ENCODE measurements at places on chromosomes 6 and 20.

DNA sequence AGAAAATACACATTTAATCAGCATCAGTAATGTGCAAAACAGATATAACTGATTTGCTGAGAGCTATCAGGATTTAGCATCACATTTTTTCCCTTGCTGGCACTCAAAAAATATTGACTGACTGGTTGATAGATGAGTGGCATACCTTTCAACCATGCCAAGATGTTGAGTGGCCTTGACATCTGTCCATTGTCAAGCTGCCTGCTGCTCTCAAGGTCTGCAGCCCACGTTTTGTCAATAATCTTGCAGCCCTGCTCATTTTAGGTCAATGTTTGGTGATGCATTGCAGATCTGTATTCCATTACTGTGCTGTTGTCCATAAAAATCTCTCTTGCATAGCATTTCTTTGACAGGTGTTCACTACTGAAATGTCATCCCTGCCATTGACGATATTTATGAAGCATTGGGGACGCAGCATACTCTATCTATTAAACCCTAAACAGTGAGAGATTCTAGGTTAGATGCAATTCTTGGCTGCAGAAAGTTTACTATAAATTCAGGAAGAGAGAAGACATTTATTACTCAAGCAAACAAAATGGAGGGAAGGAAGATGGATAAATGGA lies 111.6 kb downstream of the BFSP1 start:
- no peak for DNase-seq

DNA sequence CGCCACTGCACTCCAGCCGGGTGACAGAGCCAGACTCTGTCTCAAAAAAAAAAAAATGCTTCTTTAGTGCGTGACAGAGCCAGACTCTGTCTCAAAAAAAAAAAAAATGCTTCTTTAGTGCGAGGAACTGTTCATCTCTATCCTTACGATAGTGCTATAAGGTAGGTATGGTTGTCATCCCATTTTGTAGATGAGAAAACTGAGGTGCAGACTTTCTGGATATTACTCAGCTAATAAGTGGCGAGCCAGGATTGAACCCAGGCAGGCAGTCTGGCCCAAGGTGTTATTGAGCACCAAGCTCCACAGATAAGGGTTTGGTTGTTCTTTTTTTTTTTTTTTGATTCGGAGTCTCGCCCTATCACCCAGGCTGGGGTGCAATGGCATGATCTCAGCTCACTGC lies 11.9 kb downstream of the MEA1 start:
- DNase-seq, result no peak

DNA sequence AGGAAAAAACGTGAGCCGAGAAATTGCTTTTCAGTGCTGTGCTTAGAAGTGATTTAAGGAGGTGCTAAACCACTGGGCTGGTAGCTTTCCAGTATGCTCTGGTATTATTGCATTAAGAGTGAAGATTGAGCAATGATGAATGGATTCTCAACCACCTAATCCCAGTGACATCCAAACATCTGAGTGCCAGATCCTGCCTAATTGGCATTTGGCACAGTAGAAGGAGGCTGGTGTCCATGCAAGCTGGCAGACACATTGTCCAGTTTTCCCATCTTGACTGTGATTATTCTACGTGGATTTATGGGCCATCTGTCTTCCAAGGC lies 398.0 kb upstream of the PLCB4 start:
- peak; percentile 49 for DNase-seq

DNA sequence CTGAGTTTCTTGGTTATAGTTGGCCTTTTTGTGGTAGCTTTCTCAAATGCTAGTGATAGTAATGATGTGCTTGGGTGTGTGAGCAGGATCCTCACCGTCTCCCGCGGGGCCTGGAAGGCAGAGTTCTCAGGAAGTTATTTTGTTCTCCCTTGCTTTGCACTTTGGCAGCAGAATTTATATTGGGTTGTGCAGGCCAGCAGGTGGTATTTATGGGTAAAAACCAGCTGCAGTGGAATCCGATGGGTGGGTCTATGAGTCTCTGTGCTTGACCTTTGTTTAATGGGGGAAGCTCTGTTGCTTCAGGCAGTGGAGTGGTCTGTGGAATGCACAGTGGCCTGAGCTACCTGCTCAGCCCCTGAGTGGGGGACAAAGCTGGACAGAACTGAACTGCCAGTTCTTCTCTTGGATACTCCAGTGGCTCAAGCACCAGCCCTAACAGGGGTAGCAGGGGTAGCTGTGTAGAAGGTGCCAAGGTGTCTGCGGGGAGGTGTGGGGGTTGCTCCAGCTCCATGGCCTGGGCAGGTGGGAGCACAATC lies 27.3 kb downstream of the IGF2R start:
- no peak for DNase-seq

- DNase-seq, result no peak
Observed at GRCh38 chr20:59765599-59766177, 161.3 kb downstream of the PHACTR3 start.

DNA sequence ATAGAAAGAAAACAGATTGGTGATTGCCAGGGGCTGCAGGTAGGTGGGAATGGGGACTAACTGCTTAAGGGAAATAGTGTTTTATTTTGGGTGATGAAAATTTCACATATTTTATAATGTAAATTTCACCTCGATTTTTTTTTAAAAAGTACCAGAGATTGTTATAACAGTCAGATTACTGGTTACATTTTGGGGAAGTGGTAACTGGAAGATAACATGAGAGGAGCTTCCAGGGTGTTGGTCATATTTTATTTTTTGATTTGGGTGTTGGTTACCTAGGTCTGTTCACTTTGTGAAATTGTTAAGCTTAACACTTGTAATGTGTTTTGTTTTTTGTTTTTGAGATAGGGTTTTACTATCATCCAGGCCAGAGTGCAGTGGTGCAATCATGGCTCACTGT lies 17.2 kb upstream of the CRIP3 start:
- DNase-seq, result no peak

DNA sequence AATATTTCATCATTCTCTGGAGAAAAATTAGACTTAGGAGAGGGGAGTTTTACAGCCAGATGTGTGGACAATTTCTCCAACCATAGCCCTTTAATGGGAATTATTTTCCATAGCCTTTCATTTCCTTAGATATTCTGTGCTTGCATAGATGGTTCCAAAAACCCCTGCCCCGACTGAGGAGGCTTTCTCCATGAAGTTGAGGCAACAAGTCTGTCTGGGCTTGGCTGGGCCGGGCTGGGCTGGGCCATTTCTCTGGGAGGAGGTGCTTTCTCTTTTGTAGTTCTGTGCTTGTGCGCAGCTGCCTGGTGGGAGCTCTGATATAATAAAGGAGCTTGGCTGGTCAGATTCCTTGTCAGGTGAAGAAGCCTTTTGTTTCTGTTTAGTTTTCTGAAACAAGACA lies 71.4 kb downstream of the SOBP start:
- no peak for DNase-seq

GRCh38 chr6:71585472-71585871 lies 296.9 kb downstream of the OGFRL1 start:
- DNase-seq, result no peak

- no peak for DNase-seq
Observed at GRCh38 chr6:46014046-46014445, 1.6 kb downstream of the CLIC5 start.

DNA sequence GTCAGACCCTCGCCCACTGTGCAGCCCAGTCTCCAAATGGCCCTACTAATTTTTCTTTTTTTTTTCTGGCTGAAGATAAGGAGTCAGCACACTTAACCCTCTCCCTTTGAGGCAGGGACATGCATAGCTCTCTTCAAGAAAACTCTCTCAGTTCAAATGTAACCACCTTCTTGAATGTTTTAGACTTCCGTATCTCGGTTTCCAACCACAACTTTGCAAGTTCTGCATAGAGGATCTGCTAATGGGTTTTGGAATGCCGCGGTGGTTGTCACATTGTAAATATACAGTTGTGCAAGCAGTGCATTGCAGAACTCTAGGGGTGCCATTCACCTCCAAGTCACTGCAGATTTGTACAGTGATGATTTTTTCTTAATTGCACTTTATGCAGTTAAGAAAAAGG lies 59.4 kb upstream of the SLC35B3 start:
- DNase-seq, result no peak

DNA sequence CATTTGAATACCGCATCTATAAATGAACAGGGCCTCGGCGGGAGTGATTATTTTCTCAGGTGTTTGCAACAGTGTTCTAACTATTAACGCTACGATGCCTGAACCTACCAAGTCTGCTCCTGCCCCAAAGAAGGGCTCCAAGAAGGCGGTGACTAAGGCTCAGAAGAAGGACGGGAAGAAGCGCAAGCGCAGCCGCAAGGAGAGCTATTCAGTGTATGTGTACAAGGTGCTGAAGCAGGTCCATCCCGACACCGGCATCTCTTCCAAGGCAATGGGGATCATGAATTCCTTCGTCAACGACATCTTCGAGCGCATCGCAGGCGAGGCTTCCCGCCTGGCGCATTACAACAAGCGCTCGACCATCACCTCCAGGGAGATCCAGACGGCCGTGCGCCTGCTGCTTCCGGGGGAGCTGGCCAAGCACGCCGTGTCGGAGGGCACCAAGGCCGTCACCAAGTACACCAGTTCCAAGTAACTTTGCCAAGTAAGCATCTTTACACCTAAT lies 70.9 kb downstream of the HFE start:
- DNase-seq, result no peak

GRCh38 chr20:21053002-21053762 lies 53.0 kb downstream of the LINC00237 start:
- DNase-seq, result peak; percentile 20

GRCh38 chr20:39909447-39909846 lies 779.6 kb downstream of the MAFB start:
- DNase-seq, result no peak

- DNase-seq, result peak; percentile 1
Observed at GRCh38 chr6:123965894-123966293, 162.2 kb downstream of the NKAIN2 start.

DNA sequence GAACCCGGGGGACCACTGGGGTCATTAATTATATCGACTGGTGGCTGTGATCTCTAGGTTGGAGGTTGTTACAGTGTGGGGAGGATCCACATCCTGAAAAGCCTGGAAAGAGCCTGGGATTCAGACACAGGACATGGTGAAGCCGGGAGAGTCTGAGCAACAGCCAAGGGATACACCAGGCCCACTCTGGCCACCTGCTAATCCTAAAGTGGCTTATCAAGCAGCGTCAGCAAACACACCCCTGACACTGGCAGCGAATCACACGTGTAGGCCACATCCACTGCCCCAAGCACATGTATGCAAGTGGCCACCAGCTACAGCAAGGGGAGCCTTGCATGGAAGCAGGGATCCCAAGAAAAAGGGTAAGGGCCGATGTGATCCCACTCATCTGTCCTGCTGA lies 41.0 kb downstream of the GFOD1 start:
- DNase-seq, result no peak

GRCh38 chr6:17423026-17423425 lies 29.6 kb downstream of the CAP2 start:
- no peak for DNase-seq

GRCh38 chr6:11432713-11433450 lies 104.7 kb upstream of the TMEM170B start:
- DNase-seq, result no peak

- no peak for DNase-seq
Observed at GRCh38 chr20:60788070-60788469, 464.0 kb upstream of the CDH4 start.

- no peak for DNase-seq
Observed at GRCh38 chr6:166274739-166275370, 33.3 kb downstream of the PRR18 start.

DNA sequence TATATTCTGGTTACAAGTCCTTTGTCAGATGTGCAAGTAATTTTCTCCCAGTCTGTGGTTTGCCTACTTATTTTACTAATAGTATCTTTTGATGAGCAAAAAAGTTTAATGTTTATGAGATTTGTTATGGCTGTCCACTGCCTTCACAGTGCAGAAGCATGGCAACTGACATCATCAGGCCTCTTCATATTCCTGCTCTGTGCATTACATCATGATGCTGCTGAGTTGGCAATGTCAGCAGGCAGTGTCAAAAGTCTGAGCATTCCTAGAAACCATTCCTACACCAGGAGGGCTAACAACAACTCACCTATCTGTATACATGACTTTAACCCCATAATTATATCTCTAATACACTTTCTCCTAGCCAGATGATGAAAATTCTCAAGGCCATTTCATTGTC lies 10.8 kb upstream of the OR2B2 start:
- DNase-seq, result no peak

DNA sequence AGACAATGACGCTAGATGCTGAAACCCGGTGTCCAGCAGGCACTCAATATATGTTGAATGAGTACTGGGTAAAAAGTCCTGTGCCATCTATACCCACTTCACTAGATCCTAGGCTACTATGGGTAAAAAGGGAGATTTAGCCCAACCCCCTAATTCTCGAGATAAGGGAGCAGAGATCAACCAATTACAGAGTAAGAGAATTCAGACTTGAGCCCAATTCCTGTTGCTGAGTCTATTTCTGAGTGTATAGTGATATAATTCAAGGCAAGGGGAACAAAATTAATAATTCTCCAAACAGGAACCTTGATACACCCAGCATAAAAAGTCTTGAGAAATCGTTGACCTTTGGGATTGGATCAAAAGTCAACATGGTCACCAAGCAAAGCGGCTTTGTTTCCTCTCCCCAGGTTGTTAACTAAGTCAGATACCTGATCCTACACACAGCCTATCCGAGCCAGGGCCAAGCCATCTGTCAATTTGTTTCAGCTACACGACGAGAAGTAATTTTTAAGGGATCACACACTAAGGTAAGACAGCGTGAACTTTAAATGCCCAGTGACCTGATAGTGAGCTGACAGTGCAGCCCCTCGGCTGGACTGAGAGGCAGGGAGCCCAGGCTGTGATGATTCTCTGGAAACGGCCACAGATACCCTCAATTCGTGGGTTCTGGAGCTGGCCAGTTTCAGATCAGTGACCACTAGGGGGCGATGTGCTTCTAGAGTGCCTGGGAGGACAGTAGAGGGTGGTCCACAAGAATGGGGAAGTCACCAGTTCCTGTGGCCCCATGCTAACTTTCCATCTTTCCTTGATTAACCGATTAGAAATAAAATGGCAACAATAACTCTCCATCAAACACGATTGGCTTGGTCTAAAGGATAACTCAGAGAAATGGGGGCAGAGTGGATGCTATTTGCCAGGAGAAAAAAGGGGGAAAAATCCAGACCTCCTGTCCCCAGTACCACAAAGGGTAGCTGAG lies 46.2 kb downstream of the SLC22A23 start:
- peak; percentile 62 for DNase-seq

GRCh38 chr6:125182237-125183008 lies 28.9 kb downstream of the TPD52L1 start:
- no peak for DNase-seq

DNA sequence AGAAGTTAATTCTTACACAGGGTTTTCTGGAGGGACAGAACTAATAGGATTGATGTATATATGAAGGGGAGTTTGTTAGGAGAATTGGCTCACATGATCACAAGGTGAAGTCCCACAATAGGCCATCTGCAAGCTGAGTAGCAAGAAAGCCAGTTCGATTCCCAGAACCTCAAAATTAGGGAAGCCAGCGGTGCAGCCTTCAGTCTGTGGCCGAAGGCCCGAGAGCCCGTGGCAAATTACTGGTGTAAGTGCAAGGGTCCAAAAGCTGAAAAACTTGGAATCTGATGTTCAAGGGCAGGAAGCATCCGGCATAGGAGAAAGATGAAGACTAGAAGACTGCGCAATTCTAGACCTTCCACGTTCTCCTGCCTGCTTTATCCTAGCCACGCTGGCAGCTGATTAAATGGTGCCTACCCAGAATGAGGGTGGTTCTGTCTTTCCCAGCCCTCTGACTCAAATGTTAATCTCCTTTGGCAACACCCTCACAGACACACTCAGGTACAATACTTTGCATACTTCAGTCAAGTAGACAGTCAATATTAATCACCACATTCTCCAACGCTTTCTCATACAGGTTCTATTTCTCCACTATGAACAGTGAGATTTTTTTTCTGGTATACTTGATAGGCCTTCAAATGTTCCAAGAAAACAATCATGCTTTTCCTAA lies 357.0 kb downstream of the LAMA2 start:
- no peak for DNase-seq
